Fibroblast of villous mesenchyme (primary cell): ENCODE measurements at places on chromosomes 5 and 9.

GRCh38 chr5:6177926-6178325 lies 200.4 kb downstream of the MED10 start:
- no peak for DNase-seq

GRCh38 chr9:83242066-83242465 lies 179.1 kb upstream of the RASEF start:
- no peak for DNase-seq

GRCh38 chr9:135186248-135187164 lies 99.0 kb downstream of the OLFM1 start:
- no peak for DNase-seq

- peak; percentile 75 for DNase-seq
Measured at GRCh38 chr5:78666041-78666444, 17.5 kb upstream of the LHFPL2 start.

- DNase-seq: peak; percentile 72
Measured at GRCh38 chr5:59799668-59800346, 93.7 kb downstream of the PDE4D start.

DNA sequence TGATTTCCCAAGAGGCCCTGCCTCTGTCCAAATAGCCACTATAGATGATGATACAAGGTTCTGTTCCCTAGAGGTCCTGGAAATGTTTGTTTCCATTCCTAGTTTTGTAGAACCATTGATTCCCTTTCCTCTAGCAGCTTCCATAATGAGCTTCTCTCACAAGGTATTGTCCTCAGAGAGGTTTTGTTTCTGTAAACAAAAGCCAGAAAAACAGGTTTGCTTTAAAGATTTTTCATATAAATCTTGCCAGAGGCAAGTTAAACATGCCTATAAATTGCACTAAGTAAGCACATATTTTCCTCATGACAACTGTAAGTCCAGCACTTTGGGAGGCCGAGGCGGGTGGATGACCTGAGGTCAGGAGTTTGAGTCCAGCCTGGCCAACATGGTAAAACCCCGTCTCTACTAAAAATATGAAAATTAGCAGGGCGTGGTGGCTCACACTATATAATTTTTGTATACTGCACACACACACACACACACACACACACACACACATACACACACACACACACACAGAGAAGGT lies 1787.7 kb downstream of the EFNA5 start:
- no peak for DNase-seq

DNA sequence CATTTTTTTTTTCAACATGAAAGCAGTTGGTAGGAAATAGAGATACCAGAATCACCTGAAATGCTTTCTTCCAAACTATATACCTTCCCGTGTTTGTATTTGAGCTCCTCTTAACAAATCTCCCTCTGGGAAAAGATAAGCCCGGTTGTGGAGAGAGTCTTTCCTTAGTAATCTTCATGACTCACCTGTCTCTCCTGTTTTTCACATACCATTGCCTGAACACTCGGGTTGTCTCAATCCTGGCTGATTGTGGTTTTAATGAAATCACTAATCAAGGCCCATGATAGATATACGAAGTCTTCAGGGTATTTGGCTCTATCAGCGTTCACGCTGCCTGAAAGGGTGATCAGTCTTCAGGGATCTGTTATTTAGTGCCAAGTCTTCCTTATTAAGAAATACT lies 136.7 kb downstream of the MAN2A1 start:
- no peak for DNase-seq

DNA sequence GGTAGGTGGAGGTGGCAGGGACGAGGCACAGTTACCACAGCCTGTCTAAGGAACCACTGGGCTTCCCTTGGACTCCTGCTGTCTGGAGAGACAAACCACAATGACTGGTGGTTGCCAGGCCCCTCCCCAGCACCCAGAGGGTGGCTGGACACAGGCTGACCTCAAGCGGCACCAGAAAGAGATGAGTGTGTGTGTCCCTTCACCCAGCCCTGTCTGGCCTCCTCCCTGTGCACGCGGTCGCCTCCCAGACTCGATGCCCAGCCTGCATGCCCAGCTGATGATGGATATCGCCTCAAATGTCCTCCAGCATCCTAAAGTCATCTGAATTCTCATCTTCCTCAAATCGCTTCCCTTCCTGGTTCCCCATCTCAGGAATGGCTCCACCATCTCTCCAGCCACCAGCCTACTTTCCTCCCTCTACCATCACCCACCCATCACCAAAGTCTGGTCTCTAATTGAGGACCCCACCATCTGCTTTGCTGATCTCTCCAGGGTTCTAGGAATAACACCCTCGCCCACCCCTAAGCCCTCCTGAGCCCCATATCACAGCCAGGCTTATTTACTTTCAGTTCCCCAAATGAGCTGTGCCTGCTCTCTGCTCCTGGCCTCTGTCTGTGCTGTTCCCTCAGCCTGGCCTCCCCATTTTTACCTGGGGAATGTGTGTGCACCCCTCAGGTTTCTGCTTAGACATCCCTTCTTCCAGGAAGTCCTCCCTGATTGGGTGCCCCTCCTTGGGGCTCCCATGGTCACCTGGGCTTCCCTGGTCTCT lies 52.5 kb upstream of the GGTA1 start:
- no peak for DNase-seq

DNA sequence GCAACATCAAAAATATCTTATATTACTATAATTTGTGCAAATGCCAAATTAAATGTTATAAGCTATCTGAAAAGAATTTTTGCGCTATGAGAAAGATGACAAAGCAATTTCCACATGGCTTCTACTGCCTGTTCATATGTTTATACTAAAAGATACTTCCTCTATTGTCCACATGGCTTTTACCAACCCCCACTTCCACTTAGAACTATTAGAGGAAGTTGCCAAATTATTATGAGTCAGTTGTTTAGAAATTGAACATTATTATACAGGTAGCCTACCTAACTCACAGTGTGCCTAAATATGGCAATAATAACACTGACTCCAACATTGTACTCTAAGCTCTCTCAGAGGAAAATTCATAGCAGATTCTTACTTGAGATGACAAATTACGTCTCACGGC lies 37.6 kb upstream of the SLC27A6 start:
- no peak for DNase-seq

GRCh38 chr9:97561501-97561900 lies 60.0 kb downstream of the TMOD1 start:
- DNase-seq: no peak

DNA sequence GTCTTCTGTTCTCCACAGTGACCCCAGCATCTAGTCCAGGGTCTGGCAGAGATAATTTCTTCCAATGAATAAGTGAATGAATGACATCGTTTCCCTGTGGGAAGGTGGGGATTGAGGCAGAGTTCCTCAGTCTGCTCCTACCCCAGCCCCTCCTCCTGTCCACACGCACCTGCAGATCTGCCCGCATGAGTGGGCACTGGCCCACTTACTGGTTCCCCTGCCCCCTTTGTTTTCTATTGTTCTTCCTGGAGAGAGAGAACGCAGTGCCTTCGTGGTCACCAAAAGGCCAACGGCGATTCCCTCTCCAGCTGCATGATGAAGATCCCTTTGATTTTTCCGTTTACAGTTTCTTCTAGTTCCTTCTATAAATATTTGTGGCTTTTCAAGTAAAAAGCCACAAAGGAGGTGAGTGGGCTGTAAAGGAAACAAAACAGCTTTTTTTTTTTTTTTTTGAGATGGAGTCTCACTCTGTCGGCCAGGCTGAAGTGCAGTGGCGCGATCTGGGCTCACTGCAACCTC lies 5.8 kb upstream of the FPGS start:
- peak; percentile 28 for DNase-seq

DNA sequence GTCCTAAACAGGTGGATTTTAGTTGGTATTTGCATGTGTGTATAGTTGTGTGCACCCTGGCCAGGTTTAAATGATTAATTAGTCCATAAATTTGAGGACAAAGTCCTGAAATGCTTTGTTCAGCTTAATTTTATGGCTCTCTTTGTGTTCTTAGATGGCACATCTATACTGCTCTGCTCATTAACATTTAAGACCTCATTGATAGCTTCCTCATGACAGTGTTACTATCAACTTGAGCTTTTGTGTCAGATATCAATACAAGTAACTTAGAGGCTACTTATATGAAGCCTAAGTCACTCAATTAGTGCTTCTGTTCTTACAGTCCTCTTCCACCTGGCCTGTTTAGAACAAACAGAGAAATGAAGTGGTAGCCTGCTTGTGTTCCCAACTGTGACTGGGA lies 240.9 kb downstream of the TRPM3 start:
- DNase-seq: no peak

- DNase-seq: no peak
Measured at GRCh38 chr5:159208514-159209437, 577 bp downstream of the RNF145 start.

GRCh38 chr5:123125962-123126732 lies 37.1 kb downstream of the PRDM6 start:
- peak; percentile 73 for DNase-seq

- no peak for DNase-seq
Measured at GRCh38 chr9:75588808-75589207, 301.7 kb upstream of the PCSK5 start.

DNA sequence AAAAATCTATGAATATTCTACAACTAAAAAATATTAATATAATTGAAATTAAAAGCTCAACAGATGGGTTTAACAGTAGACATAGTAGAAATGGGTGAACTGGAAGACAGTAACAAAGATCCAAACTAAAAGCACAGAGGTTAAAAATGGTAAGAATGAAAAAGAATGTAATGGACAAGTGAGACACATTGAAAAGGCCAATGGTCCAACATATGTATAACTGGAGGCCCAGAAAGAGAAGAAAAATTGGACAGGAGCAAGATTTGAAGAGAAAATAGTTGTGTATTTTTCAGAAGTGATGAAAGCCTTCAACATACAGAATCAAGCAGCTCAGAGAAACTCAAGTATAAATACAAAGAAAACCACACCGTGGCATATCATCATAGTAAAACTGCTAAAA lies 58.6 kb downstream of the PCDHGC5 start:
- DNase-seq: peak; percentile 61

DNA sequence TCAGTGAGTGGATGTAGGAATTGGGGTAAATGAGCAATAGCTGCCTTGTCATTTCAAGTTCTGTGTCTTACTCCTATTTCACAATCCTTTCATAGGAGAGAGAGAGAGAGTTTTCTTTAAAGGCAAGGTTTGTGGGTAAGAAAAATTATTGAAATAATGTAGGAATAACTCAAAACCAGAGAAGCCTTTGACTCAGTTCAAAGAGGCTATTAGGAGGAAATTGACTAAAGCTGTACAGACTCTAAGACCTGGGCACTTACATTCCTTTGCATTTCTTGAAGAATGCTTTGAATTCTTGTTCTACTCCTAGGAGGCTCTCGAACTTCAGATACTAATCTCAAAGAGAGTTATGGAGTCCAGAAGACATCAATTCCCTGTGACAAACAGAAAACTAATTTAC lies 257.1 kb downstream of the FBXL7 start:
- peak; percentile 16 for DNase-seq

- DNase-seq: no peak
Measured at GRCh38 chr5:78602400-78602799, 46.2 kb downstream of the LHFPL2 start.

- no peak for DNase-seq
Measured at GRCh38 chr9:92711146-92711545, 41.2 kb upstream of the IPPK start.

- peak; percentile 6 for DNase-seq
Measured at GRCh38 chr5:36934740-36935356, 58.3 kb downstream of the NIPBL start.

- DNase-seq: no peak
Measured at GRCh38 chr5:157976429-157976828, 117.5 kb upstream of the CLINT1 start.

- DNase-seq: peak; percentile 55
Measured at GRCh38 chr9:114501796-114502682, 3.2 kb downstream of the WHRN start.

DNA sequence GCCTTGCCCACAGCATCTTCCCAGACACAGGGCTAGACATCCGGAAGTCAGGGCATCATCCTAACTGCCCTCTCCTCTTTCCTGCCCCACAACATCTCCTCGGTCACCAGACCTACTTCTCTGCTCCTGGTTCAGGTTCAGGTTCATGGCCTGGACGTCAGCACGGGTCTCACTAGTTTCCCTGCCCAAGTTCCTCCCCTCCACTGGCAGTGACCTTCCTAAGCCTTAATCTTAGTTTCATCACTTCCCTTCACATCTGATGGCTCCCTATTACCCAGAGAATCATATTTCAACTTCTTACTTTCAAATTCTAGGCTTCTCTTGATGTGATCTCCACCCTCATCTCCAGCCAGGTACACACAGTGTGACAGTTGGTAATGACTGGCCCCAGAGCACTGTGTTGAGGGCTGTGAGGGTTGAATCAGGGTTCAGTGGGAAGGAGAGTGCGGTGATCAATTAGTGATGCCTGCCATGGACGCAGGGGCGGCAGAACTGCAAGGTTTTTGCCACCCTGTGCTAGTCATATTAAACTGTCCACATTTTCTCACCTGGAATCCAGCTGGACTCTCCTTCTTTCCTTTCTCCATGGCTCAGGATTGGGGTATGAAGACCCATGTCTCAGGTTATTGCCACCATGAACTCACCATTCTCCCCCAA lies 34.3 kb upstream of the CRB2 start:
- no peak for DNase-seq

- no peak for DNase-seq
Measured at GRCh38 chr5:1834721-1835429, 33.7 kb downstream of the NDUFS6 start.

- no peak for DNase-seq
Measured at GRCh38 chr5:15566306-15566705, 66.3 kb downstream of the FBXL7 start.

GRCh38 chr5:106311230-106311915 lies 1359.4 kb downstream of the EFNA5 start:
- no peak for DNase-seq

DNA sequence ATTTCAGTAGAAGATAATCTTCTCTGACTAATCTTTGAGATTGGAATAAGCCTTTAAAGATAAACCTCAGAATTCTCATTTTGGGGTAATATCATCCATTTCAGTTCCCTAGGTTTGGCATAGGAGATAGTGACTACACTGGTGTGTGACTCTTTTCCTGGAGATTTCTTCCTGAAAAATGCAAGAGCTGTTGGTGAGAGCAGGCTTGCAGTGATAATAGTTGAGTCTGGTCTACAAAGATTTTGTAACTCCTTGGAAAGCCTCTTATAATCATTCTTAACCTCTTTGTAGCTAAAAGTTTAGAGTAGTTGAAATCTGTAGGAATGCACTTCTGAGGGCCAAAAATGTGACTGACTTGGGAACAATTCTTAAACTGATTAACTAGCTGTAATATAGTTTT lies 23.4 kb downstream of the RANBP17 start:
- DNase-seq: peak; percentile 65

DNA sequence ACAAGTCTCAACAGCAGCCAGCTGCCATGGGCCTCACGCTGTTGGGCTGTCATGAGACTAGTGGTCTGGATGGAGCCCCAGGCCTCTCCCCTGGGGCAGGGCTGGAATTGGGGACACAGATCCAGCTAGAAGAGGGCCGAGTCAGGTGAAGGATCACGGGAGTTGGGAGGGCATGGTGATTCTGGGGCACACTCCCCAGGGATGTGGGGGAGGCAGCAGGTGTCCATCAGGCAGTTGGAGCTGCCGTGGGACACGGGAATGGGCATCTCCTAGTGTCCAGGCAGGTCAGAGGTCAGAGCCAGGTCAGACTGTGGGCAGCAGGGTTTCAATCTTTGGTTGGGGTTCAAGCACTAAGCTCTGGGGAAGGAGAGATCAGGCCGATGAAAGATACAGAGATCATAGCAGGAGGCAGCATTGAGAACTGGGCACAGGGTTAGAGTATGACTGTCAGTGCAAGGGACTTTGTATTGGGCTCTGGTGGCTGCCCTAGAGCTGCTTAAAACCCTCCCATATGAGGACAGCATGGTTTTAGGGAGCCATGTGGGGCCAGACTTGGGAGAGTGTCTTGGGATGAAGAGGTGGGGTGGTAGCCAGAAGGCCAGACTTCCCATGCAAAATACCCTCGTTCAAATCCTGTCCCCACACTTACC lies 59.2 kb downstream of the ARHGEF37 start:
- no peak for DNase-seq
